LHCN-M2 (cell line): ENCODE measurements at places on chromosomes 1 and 21. TPM values are rescaled to one million over a fixed set of nuclear protein-coding genes. Genes with fewer than 3 reads are reported as not detected.

Gene METTL13
- 31.9 and 35.9 TPM in 2 replicates for total RNA-seq

DNA sequence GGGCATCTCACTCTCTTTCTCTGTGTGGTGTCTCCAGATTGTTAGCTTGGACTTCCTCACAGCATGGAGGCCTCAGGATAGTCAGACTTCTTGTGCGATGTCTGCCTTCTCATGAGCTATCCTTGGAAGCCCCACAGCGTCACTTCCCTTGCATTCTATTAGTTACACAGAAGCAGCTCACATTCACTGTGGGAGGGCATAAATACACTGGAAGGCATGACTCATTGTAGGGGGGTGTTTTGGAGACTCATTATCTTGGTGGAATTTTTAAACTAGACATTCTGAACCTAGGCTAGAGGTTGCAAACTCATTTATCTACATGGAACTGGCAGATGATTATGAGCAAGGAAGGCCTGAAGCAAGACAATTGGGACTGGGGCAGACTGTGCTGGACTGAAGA is 21.4 kb upstream of the FASLG start:
- peak; percentile 82 for DNase-seq

GRCh38 chr1:65357291-65357960 is 48.1 kb downstream of the DNAJC6 start:
- DNase-seq, result peak; percentile 47

Gene ANGPTL1
- total RNA-seq, result 2.0 and 3.7 TPM in 2 replicates

- peak; percentile 64 for DNase-seq
Observed at GRCh38 chr1:246588159-246588721, 22.0 kb downstream of the CNST start.
